Neural crest cell (in vitro differentiated cells): ENCODE measurements at places on chromosomes 3 and 15. TPM values are rescaled to one million over a fixed set of nuclear protein-coding genes. Genes with fewer than 3 reads are reported as not detected.
A peak's percentile ranks its signal among the peaks of the same experiment; 100 is the strongest.

DNA sequence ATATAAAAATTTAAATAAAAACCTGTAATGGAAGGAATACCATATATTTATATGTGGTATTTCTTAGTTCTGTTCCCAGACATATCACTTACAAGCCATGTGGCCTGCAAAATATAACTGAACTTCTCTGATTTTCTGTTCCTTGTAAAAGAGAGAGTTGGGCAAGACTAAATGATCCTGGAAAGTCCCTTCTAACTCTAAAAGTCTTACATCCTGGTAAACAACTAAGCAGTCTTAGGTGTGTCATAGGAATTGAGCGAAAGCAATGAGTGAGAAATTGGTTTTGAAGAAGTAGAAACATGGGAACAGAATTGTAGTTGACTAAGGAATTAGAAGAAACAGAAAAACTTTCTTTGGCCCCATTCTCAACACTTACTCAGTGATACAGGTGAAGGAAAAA is 25.3 kb upstream of the IL20RB start:
- DNase-seq, result no peak

GRCh38 chr15:39406485-39406884 is 174.4 kb upstream of the THBS1 start:
- DNase-seq, result no peak

- DNase-seq, result no peak
These were observed 188.3 kb downstream of the PLCH1 start for GRCh38 chr3:155556531-155556930.

GRCh38 chr15:79157631-79158592 is 67.3 kb upstream of the RASGRF1 start:
- no peak for DNase-seq

- no peak for DNase-seq
These were observed 3.8 kb upstream of the KIF23 start for GRCh38 chr15:69410248-69410874.

DNA sequence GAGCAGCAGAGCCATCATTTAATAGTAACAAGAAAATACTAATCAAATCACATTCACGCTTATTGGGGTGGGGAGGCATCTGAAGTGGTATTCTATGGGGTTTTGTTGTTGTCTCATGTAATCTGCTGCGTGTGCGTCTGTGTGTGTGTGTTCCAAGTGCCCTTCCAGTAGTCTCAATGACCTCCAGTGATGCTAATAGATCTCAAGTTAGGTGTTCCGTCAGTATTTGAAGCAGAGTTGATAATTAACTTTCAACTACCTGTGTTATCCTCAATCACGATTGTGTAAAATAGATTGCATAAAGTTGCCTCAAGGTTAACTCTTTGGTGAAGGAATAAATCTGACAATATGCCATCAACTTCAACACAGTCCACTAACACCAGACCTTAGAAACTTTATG is 375.0 kb downstream of the MECOM start:
- no peak for DNase-seq

GRCh38 chr3:71317749-71318457 is 265.6 kb downstream of the FOXP1 start:
- no peak for DNase-seq

- DNase-seq, result no peak
These were observed 12.2 kb downstream of the ZDHHC3 start for GRCh38 chr3:44963571-44964325.

GRCh38 chr15:88656760-88657221 is 18.0 kb downstream of the ISG20 start:
- DNase-seq, result no peak

DNA sequence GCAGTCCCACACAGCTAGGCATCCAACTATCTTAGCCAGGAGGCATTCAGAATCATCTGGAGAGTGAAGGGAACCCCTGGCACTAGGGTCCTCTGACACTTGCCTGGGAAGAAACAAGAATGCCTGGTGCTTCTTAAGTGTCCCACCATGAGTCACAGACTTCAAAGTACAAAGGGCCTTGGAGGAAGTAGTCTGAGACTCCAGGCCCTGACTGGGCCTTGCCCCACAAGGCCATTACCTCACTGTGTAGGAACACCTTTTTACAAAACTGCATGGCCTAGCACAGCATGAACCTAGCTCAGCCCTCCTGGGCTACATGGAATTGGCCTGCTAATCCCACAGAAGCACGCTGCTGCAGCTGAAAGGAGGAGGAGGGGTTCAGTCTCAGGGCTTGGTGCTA is 104.5 kb upstream of the SLCO2A1 start:
- no peak for DNase-seq

GRCh38 chr3:14186854-14187458 is 8.3 kb downstream of the LSM3 start:
- no peak for DNase-seq

- peak; percentile 8 for DNase-seq
These were observed 873 bp downstream of the CAPN7 start for GRCh38 chr3:15206662-15207576.

DNA sequence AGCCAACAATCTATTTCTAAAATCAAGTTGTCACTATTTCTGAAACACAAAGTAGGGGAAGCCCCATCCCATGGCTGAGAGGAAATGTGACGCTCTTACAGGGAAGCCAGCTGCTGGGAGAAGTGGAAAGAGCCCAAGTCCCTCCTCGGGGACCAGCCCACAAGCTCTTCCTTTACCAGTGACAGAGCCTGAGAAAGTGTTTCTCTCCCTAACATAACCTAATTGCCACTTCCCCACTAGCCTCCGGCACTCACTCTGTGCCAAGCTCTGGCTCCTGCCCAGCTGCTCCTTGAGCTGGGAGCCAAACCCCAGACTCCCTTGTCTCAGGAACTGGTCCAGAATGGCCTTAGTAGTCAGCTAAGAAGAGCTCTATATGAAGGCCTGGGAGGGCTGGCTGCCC is 42.9 kb downstream of the TNFAIP8L3 start:
- DNase-seq, result no peak

DNA sequence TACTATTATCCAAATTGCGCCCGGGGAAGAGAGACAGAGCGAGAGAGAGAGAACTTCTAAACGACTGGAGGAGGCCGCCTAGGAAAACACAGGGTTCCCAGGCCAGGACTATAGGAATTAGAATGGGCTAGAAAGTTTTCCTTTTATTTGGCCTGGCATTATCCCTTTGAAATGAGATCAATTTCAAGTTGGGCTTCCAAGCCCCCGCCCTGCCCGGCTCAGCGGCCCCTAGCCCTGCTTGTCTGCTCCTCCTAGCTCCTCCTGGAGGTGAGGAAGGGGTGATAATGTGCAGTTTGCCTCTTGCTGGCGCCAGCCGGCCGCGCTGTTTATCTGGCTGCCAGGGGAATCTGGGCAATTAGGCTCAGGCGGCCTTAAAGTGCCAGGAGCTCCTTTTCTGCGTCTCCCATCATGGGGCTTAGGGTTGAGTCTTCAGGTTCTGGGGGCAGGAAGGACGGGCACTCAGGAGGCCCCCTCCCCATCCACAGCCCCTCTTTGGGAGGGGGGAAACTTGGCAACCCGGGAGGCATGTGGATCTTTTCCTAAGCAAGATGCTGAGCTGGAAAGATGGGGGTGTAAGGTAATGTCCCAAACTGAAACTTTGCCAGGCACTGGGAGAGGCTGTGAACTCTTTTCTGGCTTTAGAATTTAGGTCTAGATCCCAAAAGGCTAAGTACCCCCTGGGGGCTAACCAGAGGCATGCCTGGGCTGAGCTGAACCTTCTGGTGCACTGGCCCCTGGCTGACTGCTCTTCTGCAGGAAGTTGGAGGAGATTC is 5.5 kb downstream of the SMAD6 start:
- no peak for DNase-seq

DNA sequence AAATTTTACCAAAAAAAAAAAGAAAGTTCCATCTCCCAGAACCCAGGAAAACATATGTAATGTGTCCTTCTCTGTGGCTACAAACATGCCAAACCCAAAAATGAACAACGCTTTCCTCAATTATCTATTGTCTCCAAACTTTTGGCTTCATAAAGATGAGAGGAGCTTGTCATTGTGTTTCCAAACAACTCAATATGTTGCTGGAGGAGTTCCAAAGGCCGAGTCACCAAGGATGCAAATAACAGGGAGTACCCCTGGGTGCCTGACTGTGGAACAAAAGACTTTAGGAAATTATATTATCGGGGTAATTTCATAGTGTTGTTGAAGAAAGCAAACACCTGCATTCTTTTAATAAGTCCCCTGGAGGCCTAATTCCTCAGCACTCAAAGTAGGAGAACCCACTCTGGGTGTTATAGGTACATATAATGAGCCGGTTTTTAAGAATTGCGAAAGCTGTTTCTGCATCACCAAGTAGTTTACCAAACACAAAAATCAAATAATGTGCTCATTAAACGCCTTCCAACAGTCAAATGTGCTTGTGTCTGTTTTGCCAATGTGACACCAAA is 206.3 kb upstream of the PRICKLE2 start:
- DNase-seq, result no peak

- no peak for DNase-seq
These were observed 833.7 kb downstream of the FHIT start for GRCh38 chr3:60417576-60417975.

GRCh38 chr15:50241684-50242450 is 23.7 kb downstream of the HDC start:
- DNase-seq, result no peak

- DNase-seq, result no peak
These were observed 284.1 kb upstream of the STT3B start for GRCh38 chr3:31248563-31248992.

GRCh38 chr15:92463826-92464225 is 70.1 kb downstream of the ST8SIA2 start:
- no peak for DNase-seq

DNA sequence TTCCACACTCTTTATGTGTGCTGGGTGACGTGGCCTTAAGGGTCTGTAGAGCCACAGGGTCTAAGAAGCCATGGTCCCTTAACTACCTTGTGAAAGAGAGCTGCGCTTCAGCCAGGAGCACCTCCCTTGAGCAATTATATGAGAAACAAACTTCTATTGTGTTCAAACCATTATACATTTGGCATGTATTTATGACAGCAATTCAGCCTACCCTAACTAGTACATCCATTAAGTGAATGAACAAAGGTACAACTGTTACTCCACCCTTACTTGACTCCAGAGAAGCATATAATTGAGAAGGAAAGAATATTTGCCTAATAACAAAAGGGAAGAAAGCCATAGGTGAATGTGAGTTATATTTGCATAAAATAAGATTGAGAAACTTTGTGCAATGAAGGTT is 69.8 kb upstream of the BOC start:
- no peak for DNase-seq

DNA sequence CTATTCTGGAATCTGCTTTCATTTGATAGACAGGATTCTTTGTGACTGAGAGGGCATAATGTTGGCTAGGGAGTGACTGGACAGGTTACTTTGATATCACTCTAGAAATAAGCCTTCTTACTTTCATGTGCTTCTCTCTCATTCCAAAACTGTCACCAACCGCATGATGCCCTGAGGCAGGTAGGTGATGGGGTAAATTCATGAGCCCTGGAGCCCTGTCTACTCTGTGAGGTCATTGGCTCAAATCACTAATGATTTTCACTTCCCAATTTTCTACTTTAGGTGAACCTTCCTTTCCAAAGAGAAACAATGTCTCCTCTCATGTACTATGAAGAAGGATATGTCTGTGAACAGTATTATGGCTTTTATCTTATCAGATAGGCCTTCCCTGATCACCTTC is 596.7 kb downstream of the TUSC7 start:
- DNase-seq, result no peak

DNA sequence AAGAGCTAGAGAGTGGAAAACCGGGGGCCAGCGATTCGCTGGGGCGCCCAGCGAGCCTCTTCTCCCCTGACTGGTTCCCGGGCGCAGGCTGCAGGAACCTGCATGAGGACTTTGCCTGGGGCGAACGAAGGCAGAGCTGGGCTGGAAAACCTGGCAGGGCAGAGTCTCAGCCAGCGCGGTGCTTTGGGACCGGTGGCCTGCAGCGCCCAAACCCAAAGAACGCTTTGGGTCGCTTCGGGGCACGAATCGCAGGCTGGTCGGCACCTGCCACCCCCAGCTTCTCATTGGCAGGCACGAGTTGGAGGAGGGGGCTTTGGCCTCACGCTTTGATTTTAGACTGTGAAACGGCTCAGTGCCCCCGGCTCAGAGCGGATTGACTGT is 3.0 kb downstream of the ONECUT1 start:
- DNase-seq, result no peak

- no peak for DNase-seq
These were observed 24.5 kb upstream of the BFSP2 start for GRCh38 chr3:133375403-133375745.

GRCh38 chr3:164687902-164688301 is 390.4 kb downstream of the SI start:
- no peak for DNase-seq

Gene GABRR3
- total RNA-seq, result not detected in 2 replicates

Gene DUOX1
- not detected in 2 replicates for total RNA-seq

Gene TGM4
- total RNA-seq, result not detected in 2 replicates

Gene FRMD4B
- 17.2 and 18.5 TPM in 2 replicates for total RNA-seq

Gene PGBD4
- 1.9 TPM in 2 replicates for total RNA-seq

Gene MYL3
- not detected in 2 replicates for total RNA-seq

Gene GNAT1
- not detected in 2 replicates for total RNA-seq

Gene STAB1
- total RNA-seq, result 0.11 and 0.16 TPM in 2 replicates

Gene TMC3
- total RNA-seq, result not detected in 2 replicates

Gene PLSCR2
- total RNA-seq, result not detected in 2 replicates

Gene PRR23A
- total RNA-seq, result not detected in 2 replicates
